Neural crest cell (in vitro differentiated cells): ENCODE measurements at places on chromosomes 16 and 17. TPM values are rescaled to one million over a fixed set of nuclear protein-coding genes. Genes with fewer than 3 reads are reported as not detected.

ZNF785 gene
- 37.6 and 38.3 TPM in 2 replicates for total RNA-seq

EXOC7 gene
- 195 and 205 TPM in 2 replicates for total RNA-seq

UMOD gene
- not detected in 2 replicates for total RNA-seq

TBC1D3K gene
- not detected in 2 replicates for total RNA-seq

GINS2 gene
- total RNA-seq = 74.0 and 82.2 TPM in 2 replicates

KRTAP17-1 gene
- total RNA-seq = not detected in 2 replicates

DNA sequence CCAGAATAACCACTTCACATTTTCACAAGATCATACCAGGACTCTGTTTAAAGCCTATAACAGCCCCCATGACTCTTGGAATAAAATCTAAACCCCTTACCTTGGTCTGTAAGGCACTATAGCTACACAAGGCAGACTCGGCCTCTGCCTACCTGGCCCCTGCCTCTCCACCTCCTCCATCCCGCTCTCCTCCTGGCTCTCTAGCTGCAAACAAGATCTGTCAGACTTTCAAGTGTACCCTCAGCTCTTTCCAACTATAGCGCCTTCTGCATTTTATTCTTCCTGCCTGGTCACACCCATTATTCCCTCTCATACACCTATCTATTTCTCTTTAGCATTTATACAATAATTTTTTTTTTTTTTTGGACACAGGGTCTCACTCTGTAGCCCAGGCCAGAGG lies 8.2 kb downstream of the USP31 start:
- no peaks in the 10 kb centered on the region for H3K27me3 ChIP-seq
- H3K4me3 ChIP-seq = no peak overlapping the region
- H3K36me3 ChIP-seq = peaks cover 8% of the 10 kb centered on the region

GRCh38 chr16:59758848-59759247 lies 1024.7 kb upstream of the GOT2 start:
- no peak overlapping the region for H3K4me3 ChIP-seq
- peaks cover 12% of the 10 kb centered on the region for H3K36me3 ChIP-seq
- no peak overlapping the region for H3K27ac ChIP-seq
- H3K4me1 ChIP-seq = no peaks in the 10 kb centered on the region

DNA sequence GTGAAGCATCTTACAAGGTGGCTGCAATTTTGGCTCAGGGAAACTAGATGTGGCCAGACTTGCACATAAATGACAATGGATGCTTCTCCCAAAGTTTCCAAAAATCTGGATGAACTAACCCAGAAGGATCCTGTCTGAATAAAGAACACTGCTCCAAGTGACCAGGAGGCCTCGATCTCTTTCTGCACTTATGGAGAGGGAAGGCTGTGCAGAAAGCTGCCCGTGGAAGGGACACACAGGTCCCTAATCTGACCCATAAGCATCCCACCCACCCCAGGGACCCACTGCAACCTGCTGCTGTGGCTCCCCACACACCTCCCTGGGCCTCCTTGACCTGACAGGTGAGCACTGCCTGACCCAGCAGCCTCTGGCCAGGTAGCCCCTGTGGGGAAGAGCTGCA lies 74.6 kb upstream of the SEC14L1 start:
- H3K4me1 ChIP-seq = peaks cover 9% of the 10 kb centered on the region
- DNase-seq = no peak
- H3K4me3 ChIP-seq = no peak overlapping the region
- no peaks in the 10 kb centered on the region for H3K36me3 ChIP-seq
- H3K27ac ChIP-seq = no peak overlapping the region
- H3K27me3 ChIP-seq = peaks cover 11% of the 10 kb centered on the region

DNA sequence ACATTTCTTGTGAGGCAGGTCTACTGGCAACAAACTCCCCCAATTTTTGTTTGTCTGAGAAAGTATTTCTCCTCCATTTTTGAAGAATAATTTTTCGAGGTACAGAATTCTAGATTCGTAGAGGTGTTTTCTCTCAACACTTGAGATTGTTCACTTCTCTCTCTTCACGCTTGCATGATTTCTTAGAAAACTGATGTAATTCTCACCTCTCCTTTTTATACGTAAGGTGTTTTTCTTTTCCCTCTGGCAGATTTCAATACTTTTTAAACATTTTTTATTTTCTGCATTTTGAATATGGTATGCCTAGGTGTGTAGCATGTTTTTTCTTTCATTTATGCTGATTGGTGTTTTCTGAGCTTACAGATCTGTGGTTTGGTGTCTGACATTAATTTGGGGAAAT lies 201.5 kb upstream of the AXIN2 start:
- DNase-seq = no peak
- no peak overlapping the region for H3K27ac ChIP-seq
- H3K36me3 ChIP-seq = peaks cover 2% of the 10 kb centered on the region
- peaks cover 19% of the 10 kb centered on the region for H3K4me1 ChIP-seq
- H3K27me3 ChIP-seq = no peaks in the 10 kb centered on the region
